ENCODE measurements at places on chromosomes 16 and 17.

- no peak for DNase-seq
These were observed 54.0 kb downstream of the ANKRD11 start for GRCh38 chr16:89436366-89436765.

DNA sequence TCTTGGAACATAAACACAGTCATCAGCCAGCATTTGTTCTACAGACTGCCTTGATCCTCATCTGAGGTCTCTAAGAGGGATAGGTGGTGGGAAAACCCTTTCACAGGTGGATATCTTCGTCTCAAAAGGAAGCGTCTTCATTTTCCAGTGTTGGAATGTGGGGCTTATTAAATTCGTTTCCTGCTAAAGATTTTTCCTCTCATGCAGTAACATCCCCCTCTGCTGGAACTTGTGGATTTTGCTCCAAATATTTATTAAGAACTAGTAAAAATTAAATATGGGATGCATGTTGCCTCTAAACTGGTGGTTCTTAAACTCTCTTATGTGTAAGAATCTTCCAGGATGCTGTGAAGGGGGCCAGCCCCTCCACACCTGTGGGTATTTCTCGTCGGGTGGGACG is 20.1 kb upstream of the MLYCD start:
- peak; percentile 47 for DNase-seq

- no peak for DNase-seq
These were observed 3.8 kb downstream of the OTOA start for GRCh38 chr16:21667575-21667974.

DNA sequence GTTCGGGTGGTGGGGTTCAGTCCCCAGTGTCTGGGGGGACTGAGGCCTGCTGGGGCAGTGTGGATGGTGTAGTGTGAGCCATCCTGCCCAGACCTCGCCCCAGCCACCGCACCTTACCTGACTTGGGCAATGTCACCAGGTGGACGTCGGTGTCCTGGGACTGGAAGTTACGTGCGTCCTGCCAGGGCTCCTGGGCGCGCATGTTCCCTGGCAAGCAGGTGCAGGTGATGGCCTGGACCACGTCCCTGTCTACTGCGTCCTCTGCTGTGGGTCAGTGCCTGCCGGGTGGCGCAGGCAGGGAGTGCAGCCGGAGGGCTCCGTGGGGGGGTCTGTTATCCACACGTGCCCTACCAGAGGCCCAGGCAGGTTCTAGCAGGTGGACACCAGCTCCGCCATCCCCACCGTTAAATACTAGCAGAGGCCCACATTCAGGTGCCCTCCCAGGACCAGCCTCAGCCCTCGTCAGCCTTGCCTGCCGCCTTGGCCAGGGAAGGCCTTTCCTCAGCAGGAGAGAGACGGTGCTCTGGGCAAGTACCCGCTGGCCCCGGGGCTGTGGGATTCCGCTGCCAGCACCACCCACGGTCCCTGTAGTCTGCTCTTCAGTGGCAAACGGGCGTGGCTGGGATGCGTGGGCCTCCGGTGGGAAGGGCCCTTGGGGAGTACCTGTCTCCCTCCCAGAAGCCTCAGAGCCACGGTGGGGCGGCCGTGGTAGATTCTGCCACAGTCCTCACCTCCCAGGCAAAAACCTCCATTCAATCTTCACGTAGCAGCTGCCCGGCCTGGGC is 8.1 kb upstream of the DPEP1 start:
- no peak for DNase-seq

DNA sequence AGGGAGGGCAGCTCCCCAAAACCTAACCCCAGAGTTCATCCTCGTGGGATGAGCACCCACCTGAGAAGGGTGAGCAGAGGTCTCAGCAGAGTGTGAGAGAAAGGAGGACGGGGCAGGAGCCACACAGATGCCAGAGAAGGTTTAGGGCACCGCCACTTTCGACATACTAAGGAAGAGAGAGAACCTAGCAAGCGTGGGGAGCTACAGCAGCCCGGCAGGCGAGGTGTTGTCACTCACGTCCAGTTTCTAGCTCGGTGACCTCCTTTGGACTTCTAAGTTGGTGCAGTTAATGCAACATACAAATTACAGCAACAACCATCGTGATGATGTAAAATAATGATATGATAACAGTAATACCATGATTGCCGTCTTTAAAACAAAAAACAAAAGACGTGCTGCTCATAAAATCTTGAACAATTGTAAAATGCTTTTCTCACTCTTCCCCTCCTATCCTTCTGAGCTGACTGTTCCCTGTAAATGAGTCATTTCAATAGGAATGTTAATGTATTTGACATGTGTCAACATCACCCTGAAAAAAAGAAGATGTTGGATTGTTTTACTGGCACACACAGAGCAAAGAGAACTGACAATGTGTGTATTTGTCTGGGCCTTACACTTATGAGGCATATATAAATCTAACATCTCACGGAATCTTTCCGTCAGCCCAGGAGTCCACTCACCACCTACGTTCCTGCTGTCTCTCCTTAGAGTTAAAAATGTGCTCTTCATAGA is 158.2 kb upstream of the MAF start:
- no peak for DNase-seq

DNA sequence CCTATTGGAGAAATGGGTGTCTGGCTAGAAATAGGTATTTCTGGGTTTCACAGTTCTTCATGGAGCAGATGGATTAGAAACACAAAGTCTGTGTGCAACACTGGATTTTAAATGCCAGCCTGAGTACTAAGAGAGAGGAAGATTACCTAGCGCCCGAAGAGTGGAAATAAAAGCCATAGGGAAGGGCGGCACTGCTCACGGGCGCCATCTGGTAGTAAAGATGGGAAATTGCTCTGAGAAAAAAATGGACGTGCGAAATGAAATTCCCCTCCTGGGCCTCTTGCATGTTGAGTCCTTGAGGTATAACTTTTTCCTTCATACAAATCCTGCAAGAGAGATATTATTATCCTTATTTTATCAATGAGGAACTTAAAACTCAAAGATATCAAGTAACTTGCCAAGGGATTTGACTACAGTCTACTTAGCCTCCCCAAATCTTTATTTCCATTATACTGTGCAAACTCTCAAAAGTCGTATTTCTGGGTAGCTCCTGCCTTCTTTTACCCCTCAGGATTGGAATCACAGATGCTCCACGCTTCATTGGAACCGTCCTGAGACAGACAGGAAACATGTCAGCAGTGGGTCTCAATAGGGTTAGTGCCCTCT is 72.8 kb downstream of the MMD start:
- DNase-seq: peak; percentile 48

- no peak for DNase-seq
These were observed 366.6 kb downstream of the HS3ST4 start for GRCh38 chr16:26058326-26058725.

- DNase-seq: no peak
These were observed 681.9 kb downstream of the CDH11 start for GRCh38 chr16:64440005-64440404.

DNA sequence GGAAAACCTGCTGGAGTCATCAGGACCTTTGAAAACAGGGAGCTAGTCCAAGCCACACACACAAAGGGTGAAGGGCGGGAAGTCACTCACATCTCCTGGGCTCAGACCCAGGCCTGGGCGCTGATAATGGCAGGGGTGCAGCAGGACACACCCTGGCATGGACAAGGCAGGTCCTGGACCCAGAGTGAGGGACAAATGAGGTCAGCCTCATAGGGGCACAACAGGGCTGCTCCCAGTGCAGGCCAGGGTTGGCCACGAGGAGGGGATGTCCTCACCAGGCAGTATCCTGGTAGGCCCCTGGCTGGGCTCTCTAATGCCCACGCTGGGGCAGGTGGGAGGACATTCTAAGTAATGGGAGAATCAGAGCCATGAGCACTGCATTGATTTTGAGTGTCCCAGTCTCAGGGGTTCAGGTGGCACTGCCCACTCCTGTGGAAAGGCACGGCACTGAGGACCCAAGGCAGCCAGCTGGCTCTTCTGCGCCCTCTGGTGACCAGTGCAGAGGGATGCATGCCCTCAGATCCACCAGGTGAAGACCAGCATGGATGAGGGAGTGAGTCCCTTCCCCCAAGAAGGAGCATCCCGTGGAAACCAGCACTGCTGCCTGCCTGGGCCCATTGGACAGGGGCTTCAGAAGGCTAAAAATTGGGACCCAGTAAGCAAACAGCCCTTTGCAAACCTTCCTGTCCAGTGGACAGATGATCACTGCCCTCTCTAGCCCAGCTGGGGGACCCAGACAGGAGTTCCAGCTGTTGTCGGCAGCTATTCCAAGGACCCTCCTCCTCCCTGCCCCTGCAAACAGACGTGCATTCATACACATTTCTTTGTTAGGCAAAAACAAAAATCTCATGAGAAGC is 23.4 kb upstream of the SREBF1 start:
- peak; percentile 81 for DNase-seq
